ENCODE measurements at places on chromosomes 1 and 21.

DNA sequence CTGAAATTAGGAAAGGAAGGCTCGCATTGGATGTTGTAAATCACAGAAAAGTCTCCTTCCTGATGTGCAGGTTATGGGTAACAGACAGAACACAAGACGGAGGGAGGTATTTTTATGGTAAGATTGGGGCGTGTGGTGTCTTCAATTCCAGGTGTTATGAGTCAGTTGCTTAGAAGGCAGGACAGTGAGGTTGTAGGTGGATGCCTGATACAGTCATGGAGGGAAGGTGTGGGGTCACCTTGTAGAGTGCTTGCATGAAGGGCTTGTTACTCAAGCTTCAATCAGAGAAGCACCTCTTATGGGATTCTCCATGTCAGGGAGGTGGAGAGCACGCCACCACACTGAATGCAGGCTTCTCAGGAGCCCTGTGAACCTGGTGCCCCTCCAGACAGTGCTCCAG, 63.1 kb downstream of the C1orf21 start:
- DNase-seq: no peak

- DNase-seq: no peak
Measured at GRCh38 chr1:90317628-90318027, 322.7 kb downstream of the ZNF326 start.

- DNase-seq: no peak
Measured at GRCh38 chr1:246860401-246860800, 71.3 kb downstream of the AHCTF1 start.

- no peak for DNase-seq
Measured at GRCh38 chr1:217524787-217525520, 105.9 kb downstream of the GPATCH2 start.

DNA sequence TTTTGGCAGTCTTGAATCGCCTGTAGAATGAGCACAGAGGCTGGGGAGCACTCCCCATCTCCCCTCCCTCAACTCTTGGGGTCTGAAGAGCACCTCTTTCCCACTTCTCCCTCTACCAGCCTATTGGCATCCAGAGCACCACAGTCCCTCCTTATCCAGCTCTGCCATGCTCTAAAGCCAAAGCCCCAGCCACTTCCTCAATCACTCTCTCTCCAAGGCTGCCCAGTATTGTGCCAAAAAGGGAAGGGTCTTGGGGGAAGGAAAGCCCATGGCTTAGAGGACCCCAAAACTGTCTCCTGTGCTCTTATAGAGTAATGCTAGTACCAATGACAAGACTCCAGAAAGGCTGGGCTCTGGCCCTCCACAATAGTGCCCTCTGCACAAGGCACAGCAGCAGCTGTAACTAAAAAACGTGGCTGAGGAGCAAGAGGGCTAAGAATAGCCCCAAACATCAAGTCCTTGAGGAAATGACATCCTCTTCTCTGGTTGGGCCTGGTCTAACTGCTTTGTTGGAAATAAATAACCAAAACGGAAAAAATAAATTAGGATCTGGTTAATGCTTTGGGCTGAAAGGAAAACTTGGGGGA, 28.4 kb downstream of the SLC27A3 start:
- no peak for DNase-seq

- no peak for DNase-seq
Measured at GRCh38 chr1:183821889-183822611, 17.1 kb downstream of the RGL1 start.

GRCh38 chr1:224747578-224747977, 131.5 kb downstream of the CNIH3 start:
- DNase-seq: no peak

DNA sequence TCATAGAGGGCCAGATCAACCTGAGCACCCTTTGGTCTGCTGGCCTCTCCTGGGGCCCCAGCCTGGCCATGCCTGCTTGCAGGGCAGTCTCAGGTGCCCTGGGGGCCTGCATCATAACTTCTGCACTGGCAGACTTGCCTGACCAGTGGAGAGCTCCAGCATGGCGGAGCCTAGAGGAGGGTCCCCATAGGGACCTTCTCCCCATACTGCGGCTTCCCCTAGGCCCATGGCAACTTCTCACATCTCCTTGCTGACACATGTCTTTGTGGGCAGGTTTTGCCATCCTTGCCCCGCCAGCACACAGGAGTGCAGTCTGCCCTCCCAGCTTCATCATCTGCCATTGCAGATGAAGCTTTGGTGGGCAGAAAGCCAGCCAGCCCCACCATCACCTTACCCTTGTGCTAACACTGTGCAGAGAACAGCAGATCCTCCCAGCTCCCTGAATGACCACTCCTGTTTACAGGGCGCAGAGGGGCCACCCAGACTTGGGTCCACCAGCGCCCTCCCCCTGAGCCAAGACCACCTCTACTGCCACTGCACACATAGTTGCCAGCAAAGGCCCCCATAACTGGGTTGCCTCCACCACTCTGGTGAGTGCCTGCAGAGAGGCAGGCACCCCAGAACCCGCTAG, 51.7 kb downstream of the ZP4 start:
- no peak for DNase-seq

GRCh38 chr1:71770121-71770520, 512.2 kb downstream of the NEGR1 start:
- no peak for DNase-seq

DNA sequence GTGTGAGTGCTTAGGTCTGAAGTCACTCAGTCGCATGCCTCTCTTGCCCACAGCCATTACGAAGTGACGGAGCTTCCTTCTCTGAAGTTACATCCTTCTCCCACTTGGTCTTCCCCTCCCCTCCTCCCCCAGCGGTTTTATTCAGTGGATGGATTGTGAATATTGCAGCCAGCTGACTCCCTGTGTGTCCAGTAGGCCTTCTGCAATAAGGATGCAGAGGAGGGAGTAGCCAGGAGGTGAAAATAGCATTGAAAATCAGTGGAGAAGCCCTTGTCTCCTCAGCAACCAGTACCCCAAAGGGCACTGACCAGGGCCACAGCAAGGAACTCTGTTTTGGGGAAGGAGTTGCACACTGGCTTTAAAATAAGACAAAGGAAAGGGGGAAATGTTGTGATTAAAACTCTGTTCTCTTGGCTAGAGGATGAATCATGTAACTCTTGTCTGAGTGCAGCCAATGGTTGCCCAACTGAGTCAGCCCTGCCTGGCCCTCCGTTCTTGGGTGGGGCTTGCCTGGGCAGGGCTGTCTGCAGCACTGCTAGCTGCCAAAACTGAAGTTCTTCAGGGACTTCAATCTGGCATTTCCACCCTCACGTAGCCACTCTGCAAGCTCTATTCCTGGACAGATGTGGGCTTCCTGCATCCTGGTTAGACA, 4.3 kb downstream of the S100A10 start:
- peak; percentile 19 for DNase-seq

DNA sequence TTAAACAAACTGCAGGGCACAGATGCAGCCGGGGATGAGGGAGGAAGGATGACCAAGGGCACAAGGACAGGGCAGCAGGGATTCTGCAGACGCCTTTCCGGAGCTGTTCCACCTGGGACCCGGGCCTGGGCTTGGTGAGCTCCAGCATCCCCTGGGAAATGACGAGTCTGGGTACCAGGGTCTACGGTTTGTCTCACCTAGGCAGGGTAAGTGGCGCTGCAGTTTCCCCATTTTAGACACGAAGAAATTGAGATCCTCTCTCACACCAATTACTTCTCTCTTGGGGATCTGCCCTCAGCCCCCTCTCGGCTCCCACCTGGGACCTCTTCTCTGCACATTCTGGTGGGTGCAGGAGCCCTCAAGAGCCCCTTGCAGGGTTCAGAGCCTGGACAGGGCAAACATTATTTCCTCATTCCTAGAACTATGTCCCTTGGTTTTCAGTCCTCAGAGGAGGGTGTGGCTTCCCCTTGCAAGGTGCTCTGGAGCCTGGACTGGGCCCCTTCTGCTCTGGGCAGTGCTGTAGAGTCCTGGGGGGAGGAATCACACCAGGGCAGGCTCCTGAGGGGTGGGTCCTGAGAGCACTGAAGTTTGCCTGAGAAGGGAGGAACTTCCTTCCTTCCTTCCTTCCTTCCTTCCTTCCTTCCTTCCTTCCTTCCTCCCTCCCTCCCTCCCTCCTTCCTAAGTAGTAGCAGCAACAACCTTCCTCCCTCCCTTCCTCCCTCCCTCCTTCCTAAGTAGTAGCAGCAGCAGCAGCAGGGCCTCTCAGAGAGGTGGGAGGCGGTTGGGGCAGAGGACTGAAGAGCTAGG, 16.0 kb downstream of the RAP1GAP start:
- no peak for DNase-seq

DNA sequence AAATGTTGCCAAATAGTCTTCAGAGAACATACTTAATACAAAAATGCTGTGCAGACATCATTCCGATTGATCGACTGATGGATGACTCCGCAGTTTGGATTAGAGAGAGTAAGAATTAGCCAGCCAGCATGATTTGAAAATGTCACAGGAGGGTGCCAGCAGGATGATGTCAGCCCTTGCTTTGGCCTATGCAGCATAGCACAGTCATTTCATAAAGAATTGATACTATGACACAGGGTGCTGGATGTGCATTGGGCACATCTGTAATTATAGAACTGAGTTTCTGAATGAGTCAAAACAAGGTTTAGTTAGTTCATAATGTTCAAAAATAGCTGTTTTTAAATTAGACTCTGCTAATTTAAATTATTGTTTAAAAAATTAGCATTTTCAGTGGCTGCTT, 21.6 kb upstream of the TRAF5 start:
- DNase-seq: no peak

DNA sequence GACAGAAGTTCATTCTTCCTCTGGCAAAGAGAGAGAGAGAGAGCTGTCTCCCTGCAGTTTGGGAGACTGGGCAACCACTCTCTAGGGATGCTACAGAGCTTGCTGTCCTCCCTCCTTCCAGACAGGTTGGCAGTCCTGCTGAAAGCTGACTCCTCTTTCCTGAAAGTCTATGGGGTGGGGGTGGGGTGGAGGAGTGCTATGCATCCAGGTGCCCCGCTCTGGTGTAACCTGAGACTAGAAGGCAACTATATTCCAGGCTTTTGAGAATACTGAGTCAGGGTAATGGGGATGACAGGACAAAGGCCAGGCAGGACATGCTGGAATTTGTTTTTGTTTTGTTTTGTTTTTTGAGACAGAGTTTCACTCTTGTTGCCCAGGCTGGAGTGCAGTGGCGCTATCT, 55.4 kb downstream of the OPTC start:
- no peak for DNase-seq

DNA sequence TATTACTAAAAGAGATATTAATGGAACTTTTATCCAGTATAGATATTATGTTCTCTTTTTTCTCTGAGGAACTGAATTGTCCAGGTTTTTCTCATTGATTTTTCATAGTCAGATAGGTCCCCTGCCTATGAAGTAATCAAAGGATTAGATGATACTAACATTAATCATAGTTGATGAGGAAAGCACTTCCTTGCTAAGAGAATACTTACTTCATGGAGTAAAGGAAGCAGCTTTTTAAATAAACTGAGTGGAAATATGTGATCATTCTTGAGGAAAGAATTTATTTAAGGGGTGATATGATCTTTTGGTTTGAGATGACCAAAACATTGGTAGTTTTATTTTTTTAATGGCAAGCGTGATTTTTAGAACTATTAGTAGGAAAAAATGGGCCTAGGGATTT, 58.9 kb downstream of the SWT1 start:
- no peak for DNase-seq

- DNase-seq: no peak
Measured at GRCh38 chr1:2224631-2225428, 3.3 kb upstream of the SKI start.

DNA sequence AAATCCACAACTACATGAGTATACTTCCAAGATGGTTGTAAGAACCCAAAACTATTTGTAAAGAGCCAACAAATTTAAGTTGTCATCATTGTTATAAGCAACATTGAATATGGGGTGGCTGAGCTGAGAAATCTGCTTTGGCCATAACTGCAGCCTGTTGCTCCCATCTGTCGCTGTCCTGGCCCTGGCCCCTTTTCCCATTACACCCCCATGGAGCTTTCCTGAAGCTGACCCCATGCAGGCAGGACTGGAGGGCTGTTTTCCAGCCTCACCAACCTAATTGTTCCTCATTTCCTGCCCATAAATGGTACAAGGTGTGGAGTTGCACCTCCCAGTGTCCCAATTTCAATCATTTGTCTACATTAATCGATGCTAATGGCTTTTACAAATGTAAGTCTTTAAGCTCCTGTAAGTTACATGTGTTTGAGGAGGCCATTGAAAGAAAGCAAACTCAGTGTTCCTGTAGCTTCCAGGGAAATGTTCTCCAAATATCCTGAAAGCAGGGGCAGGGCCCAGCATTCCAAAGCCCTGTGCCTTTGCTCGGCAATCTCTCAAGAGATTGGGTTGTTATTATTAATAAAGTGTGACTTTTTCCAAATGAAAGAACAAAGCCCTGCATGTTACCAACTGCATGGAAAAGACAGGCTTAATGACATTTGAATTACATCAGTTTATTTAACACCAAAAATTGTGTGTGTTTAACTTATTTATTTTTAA, 545.9 kb downstream of the PLPP3 start:
- DNase-seq: no peak

DNA sequence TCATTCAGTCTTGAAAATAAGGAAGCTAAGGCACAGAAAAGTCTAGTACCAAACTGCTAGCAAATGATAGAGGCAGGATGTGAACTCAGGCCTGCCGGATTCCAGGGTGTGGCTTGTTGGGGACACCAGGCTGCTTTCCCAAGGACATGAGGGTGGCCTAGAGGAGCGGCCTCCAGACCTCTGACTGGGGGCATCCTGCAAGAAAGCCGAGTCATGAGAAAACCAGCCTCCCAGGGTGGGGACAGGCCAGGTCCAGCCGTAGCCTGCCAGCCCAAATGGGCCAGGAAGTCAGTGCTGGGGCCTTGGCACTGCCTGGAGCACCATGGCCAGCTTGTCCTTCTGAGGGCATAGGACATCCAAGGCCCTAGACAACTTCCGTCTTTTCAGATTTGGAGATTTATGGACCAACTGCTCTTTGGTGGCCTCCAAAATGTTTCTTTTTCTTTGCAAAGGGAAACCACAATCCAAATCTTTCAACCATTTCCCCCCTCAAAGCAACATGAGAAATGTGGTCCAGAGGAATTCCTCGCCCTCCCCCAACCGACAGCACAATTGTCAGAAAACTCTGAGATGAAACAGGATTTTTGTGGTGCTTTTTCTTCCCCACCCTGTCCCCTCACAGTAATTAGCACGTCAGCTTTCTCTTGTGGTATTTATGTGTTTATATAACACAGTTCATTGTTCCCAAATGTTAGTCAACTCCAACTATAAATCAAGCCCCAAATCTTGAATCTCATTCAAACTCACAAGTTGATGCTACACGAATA, 212.3 kb downstream of the KAZN start:
- DNase-seq: no peak

- DNase-seq: no peak
Measured at GRCh38 chr1:63198871-63199394, 123.4 kb upstream of the FOXD3 start.

DNA sequence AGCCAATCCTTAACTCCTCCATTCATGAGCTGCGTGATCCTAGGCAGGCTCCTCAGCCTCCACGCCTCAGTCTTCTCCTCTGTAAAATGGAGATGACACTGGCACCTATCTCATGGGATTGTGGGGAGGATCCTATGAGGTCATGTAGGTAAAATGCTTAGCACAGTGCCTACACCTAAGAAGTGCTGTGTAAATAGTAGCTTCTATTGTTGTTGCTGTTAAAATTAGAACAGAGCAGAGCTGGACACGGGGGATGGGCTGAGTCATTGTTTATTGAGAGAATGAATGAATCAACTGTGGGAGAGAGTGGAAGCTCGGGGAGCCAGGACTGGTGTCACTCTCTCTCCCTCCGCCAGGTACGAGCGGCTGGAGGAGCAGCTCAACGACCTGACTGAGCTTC, 43.0 kb downstream of the TMCC2 start:
- no peak for DNase-seq
